Naive B cell (primary cell): ENCODE measurements at places on chromosomes 3 and 15. TPM values are rescaled to one million over a fixed set of nuclear protein-coding genes. Genes with fewer than 3 reads are reported as not detected.

GRCh38 chr3:159711560-159712333 lies 276.9 kb upstream of the IL12A start:
- H3K27ac ChIP-seq, result no peak overlapping the region
- H3K4me3 ChIP-seq, result no peak overlapping the region
- peaks cover 8% of the 10 kb centered on the region for H3K27me3 ChIP-seq
- no peaks in the 10 kb centered on the region for H3K4me1 ChIP-seq

Gene CFAP91
- polyA plus RNA-seq, result not detected

- peak; percentile 41 for DNase-seq
- H3K36me3 ChIP-seq, result no peaks in the 10 kb centered on the region
- no peaks in the 10 kb centered on the region for H3K27me3 ChIP-seq
- peak overlapping the region; percentile 61 for H3K27ac ChIP-seq
- H3K4me3 ChIP-seq, result peak overlapping the region; percentile 97
These were observed 768 bp downstream of the UBXN7 start for GRCh38 chr3:196431181-196432136.

DNA sequence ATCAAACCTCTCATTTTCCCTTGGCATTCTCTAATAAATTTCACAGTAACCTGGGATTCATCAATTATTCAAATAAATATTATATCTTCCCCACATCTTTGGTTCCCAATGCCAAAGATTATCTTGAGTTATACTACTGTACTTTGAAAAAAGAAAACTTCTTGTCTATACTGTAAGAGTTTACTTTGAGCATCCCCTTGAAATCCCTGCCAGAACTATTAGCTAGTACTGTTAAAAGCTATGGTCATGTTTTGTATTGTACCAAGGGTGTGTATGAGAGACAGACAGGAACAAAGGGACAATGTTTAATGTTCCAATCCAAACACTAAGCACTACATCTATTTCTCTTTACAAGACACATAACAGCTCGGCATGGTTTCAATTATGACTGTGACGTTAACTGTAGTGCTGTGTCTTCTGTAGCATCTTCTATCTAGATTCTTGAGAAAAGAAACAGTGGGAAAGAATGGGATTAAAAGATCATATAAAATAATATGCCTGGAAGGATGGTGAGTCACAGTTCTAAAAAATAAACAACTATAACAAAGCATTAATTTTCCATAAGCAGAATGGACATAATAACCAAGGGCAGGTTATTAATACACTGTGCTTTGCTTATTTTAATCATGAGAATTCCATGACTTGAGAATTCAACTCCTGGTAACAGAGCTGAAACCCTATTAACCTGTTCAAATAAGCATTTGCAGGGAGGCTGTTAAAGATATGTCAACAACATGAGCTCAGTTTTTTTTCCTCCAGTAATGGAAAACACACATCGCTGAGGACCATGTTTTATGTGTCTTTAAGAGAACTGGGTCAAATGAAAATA lies 71.1 kb downstream of the ALDH1A2 start:
- no peak for DNase-seq
- no peak overlapping the region for H3K4me3 ChIP-seq
- no peaks in the 10 kb centered on the region for H3K4me1 ChIP-seq
- no peaks in the 10 kb centered on the region for H3K36me3 ChIP-seq

DNA sequence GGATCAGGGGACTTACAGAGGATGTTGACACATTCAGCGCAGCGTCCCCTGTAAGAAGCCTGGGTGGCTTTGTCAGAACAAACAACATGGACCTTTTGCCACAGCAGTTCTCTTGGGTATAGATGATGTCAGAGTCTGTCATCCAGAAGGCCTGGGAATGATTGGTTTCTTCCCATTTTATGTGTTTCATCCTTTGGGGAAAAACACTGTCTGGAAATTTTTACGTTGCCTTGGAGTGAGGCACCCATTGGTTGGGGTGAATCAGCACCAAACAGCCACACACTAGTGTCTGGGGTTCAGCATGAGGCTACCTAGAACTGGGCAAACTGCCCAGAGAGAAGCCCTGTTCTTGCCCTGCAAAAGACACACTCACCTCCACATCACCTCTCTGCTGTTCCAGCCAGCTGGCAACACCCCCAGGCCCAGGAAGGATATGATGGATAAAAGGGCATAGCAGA lies 123.0 kb downstream of the FAM43A start:
- peaks cover 25% of the 10 kb centered on the region for H3K27me3 ChIP-seq
- H3K36me3 ChIP-seq, result no peaks in the 10 kb centered on the region
- no peak overlapping the region for H3K4me3 ChIP-seq
- peaks cover 27% of the 10 kb centered on the region for H3K4me1 ChIP-seq
- no peak overlapping the region for H3K27ac ChIP-seq

GRCh38 chr3:10962481-10963036 lies 30.0 kb upstream of the SLC6A1 start:
- no peak overlapping the region for H3K27ac ChIP-seq
- H3K27me3 ChIP-seq, result peaks cover 44% of the 10 kb centered on the region
- H3K4me1 ChIP-seq, result no peaks in the 10 kb centered on the region
- no peaks in the 10 kb centered on the region for H3K36me3 ChIP-seq
- DNase-seq, result no peak
- no peak overlapping the region for H3K4me3 ChIP-seq

DNA sequence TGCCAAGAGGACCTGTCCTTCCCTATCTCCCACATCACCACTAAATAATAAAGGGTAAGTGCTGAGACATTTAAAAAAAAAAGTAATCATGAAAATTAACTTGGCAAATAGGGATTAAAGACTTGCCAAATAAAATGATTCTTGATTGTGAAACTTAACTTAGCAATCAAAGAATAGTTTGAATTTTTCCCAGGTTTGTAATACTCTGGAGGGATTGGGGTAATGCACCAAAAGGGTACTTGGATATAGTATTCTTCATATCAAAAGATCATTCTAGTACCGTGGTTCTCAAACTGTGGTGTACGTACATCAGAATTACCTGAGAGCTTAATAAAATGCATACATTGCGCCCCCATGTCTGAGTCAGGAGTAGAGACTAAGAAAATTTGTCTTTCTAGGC lies 28.5 kb downstream of the CALML4 start:
- DNase-seq, result no peak
- H3K27me3 ChIP-seq, result no peaks in the 10 kb centered on the region
- peaks cover 22% of the 10 kb centered on the region for H3K36me3 ChIP-seq
- no peaks in the 10 kb centered on the region for H3K4me1 ChIP-seq
- H3K4me3 ChIP-seq, result no peak overlapping the region

DNA sequence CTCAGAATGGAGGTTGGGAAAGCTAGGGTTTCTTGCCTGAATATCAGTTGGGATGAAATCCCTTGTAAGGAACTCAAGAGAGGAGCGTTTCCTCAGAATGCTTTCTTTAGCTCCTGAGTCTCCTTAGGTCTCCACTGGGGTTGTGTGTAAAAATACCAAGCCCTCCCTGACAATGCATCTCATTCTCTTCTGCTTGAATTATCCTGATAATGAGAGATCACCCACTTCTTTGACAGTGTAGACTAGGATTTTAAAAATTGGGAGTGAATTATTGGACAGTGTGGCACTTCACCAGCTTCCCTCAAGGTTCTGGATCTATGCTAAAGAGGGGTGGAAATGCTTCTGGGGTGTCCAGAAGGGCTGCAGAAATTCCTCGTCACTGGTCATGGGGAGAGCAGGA lies 41.8 kb upstream of the POLG start:
- peaks cover 85% of the 10 kb centered on the region for H3K27me3 ChIP-seq
- no peaks in the 10 kb centered on the region for H3K36me3 ChIP-seq
- H3K27ac ChIP-seq, result no peak overlapping the region
- H3K4me1 ChIP-seq, result peaks cover 13% of the 10 kb centered on the region
- no peak for DNase-seq

GRCh38 chr3:148727231-148727630 lies 29.5 kb downstream of the AGTR1 start:
- H3K27me3 ChIP-seq, result no peaks in the 10 kb centered on the region
- no peak overlapping the region for H3K27ac ChIP-seq
- no peak overlapping the region for H3K4me3 ChIP-seq

DNA sequence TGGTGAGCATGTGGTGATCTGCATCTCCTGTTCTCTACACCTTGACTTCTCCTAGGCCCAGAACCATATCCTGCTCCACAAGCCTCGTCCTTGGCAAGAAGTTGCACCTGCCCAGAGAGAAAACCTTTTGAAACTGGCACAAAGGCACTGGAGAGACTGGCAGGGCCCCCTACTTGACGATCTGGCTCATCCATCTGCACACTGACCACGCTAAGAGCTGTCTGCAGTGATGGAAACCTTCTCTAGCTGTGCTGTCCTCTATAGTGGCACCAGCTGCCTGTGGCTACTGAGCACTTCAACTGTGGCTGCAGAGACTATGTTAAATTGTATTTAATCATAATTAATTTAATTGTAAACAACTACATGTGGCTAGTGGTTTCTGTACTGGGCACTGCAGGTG lies 26.2 kb upstream of the SRP14 start:
- no peak for DNase-seq
- no peaks in the 10 kb centered on the region for H3K36me3 ChIP-seq
- H3K4me3 ChIP-seq, result no peak overlapping the region

- H3K27ac ChIP-seq, result no peak overlapping the region
- H3K4me1 ChIP-seq, result no peaks in the 10 kb centered on the region
- H3K27me3 ChIP-seq, result peaks cover 3% of the 10 kb centered on the region
- no peak for DNase-seq
- no peaks in the 10 kb centered on the region for H3K36me3 ChIP-seq
These were observed 263.7 kb upstream of the LMCD1 start for GRCh38 chr3:8237893-8238292.

- no peaks in the 10 kb centered on the region for H3K36me3 ChIP-seq
- DNase-seq, result no peak
- no peak overlapping the region for H3K4me3 ChIP-seq
- no peak overlapping the region for H3K27ac ChIP-seq
- no peaks in the 10 kb centered on the region for H3K27me3 ChIP-seq
These were observed 296.9 kb upstream of the NECTIN3 start for GRCh38 chr3:110774496-110775265.

DNA sequence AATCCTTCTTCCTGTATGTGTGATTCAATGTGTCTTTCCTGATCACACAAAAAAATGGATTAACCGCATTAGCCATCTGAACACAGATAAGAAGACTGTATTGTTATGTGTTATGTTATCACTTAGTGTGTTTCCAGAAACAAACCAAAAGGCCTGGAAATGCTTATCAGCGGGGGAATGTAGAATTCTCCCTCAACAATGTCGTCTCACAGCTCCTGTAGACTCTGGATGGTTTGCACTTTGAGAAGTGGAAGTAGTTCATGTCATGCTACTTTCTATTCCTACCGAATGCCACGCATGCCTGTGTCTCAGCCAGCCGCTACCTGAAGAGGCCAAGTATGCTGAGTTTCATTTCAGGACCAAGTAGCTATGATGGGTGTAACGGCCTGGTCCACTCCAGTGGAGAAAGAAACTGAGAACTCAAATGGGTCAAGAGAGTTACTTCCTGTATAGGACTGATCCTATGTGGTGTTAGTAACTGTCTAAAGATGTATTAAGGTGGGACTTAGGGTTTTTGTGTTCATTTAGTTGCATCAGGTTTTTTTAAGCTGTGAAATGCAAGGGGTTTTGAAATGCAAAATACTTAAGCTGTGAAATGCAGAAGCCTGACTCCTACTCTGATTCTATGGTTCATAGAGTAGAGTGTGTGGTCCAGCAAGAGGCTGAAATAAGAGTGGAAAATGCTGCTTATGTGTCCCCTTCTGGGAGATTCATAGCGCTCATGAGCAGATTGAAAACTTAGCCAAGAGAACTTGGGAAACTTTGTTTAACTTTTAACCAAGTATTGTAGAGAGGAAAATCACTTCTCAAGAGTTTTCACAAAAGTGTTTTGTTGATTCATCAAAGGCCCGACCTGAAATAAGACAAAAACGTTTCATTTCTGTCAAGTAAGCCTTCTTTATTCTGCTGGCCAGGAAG lies 118.5 kb upstream of the LMOD3 start:
- H3K27me3 ChIP-seq, result no peaks in the 10 kb centered on the region
- H3K4me1 ChIP-seq, result peaks cover 7% of the 10 kb centered on the region
- no peak overlapping the region for H3K4me3 ChIP-seq
- no peak overlapping the region for H3K27ac ChIP-seq

- no peaks in the 10 kb centered on the region for H3K27me3 ChIP-seq
- H3K4me3 ChIP-seq, result no peak overlapping the region
- H3K4me1 ChIP-seq, result peaks cover 10% of the 10 kb centered on the region
- DNase-seq, result no peak
- H3K36me3 ChIP-seq, result no peaks in the 10 kb centered on the region
These were observed 77.9 kb downstream of the SLC9A9 start for GRCh38 chr3:143770391-143770790.

- no peak for DNase-seq
- no peaks in the 10 kb centered on the region for H3K27me3 ChIP-seq
- no peak overlapping the region for H3K27ac ChIP-seq
- H3K4me1 ChIP-seq, result no peaks in the 10 kb centered on the region
These were observed 96.5 kb upstream of the PHLDB2 start for GRCh38 chr3:111762537-111762936.

Gene TGM5
- polyA plus RNA-seq, result not detected

GRCh38 chr3:13480340-13481318 lies 523 bp downstream of the HDAC11 start:
- H3K36me3 ChIP-seq, result no peaks in the 10 kb centered on the region
- DNase-seq, result no peak
- H3K4me3 ChIP-seq, result peak overlapping the region; percentile 88
- peaks cover 14% of the 10 kb centered on the region for H3K4me1 ChIP-seq
- no peaks in the 10 kb centered on the region for H3K27me3 ChIP-seq

- H3K27ac ChIP-seq, result no peak overlapping the region
- H3K4me1 ChIP-seq, result no peaks in the 10 kb centered on the region
- no peak for DNase-seq
- H3K27me3 ChIP-seq, result no peaks in the 10 kb centered on the region
- H3K36me3 ChIP-seq, result no peaks in the 10 kb centered on the region
These were observed 208.4 kb downstream of the PLOD2 start for GRCh38 chr3:145952536-145952935.

DNA sequence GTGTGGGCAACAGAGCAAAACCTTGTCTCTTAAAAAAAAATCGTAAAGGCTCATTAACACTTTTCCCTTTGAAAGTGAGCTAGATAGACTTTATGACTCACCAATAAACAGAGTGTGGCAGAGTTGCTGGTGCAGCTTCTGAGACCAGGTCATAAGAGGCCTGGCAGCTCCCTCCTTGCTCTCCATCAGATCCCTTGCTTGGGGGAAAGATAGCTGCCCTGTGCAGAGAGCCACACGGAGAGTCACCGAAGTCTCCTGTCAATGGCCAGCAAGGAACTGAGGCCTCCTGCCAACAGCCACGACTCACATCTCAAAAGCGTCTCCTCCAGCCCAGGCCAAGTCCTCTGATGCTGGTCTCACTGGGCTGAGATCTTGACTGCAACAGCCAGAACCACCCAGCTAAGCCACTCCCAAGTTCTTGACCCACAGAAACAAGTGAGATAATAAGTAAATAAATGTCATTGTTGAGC lies 8.7 kb upstream of the GP9 start:
- DNase-seq, result no peak
- peaks cover 8% of the 10 kb centered on the region for H3K36me3 ChIP-seq
- H3K27me3 ChIP-seq, result peaks cover 16% of the 10 kb centered on the region
- H3K27ac ChIP-seq, result no peak overlapping the region

- H3K36me3 ChIP-seq, result no peaks in the 10 kb centered on the region
- H3K4me3 ChIP-seq, result peak overlapping the region; percentile 48
- H3K27me3 ChIP-seq, result no peaks in the 10 kb centered on the region
- peak; percentile 66 for DNase-seq
These were observed 57.3 kb downstream of the DIPK2A start for GRCh38 chr3:144028798-144029411.

Gene DPPA2
- not detected for polyA plus RNA-seq
